ENCODE measurements at places on chromosomes 3 and 15. TPM values are rescaled to one million over a fixed set of nuclear protein-coding genes. Genes with fewer than 3 reads are reported as not detected.

The DUOX1 gene
- total RNA-seq = 0.08 TPM

The POC1A gene
- total RNA-seq = 28.8 TPM

The EFL1 gene
- 14.4 TPM for total RNA-seq

The PFKFB4 gene
- total RNA-seq = 11.7 TPM

DNA sequence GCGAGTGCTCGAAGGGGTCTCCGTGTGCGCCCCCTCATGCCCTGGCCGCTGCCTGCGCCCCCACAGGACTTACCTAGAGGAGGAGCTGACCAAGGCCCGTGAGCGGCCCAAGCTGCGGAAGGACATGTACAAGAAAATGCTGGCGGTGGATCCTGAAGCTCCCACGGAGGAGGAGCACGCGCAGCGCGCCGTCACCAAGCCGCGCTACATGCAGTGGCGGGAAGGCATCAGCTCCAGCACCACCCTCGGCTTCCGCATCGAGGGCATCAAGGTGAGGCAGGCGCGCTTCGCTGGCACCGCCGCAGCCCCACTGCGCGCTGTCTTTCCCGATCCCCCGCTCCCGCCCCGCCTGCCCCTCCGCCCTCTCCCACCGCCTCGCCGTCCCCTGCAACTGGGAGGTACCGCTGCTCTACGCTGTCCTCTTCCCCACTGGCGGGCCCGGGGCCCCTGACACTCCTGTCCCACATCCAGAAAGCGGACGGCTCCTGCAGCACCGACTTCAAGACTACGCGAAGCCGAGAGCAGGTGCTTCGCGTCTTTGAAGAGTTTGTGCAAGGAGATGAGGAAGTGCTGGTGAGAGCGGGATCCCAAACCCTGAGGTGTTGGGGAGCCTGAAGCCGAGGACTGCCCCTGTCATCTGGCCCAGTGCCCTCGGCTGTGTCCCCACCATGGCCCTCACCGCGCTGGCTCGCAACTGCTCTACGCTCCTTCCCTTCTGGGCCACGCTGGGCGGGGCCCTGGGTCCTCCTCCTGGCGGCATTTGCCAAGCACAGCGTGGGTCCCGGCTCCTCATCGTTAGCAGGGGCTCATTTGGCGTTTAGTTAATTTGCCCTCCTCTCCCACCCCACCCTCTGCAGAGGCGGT lies 8.5 kb downstream of the ITPKA start:
- H3K27me3 ChIP-seq = no peaks in the 10 kb centered on the region
- H3K36me3 ChIP-seq = no peaks in the 10 kb centered on the region
- H3K27ac ChIP-seq = no peak overlapping the region
- no peak overlapping the region for H3K4me3 ChIP-seq

DNA sequence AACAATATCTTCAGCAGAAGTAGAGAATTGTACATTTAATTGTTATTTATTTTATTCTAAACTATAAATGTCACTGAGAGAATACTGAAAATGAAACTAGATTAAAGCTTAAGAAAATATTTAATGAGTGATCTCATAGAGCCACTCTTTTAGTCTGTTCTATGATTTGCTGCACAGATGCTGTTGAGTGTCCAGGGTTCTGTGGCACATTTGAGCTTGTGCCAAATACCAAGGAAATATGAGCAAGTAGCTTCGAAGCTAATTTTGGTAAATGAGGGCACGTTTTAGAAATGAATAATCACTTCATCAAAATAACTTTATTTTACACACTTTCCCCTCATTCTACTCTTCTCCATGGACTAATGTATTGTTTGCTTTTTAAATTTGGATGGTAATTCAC lies 53.6 kb upstream of the THRB start:
- no peak overlapping the region for H3K27ac ChIP-seq
- peaks cover 8% of the 10 kb centered on the region for H3K4me1 ChIP-seq
- no peak overlapping the region for H3K4me3 ChIP-seq
- no peak for DNase-seq
- no peaks in the 10 kb centered on the region for H3K27me3 ChIP-seq

- H3K4me3 ChIP-seq = no peak overlapping the region
- no peaks in the 10 kb centered on the region for H3K27me3 ChIP-seq
- no peaks in the 10 kb centered on the region for H3K36me3 ChIP-seq
- H3K27ac ChIP-seq = no peak overlapping the region
- DNase-seq = no peak
Measured at GRCh38 chr3:111607240-111607920, 12.2 kb upstream of the ZBED2 start.

GRCh38 chr15:74422652-74423430 lies 10.9 kb downstream of the SEMA7A start:
- H3K27me3 ChIP-seq = no peaks in the 10 kb centered on the region
- peak; percentile 93 for DNase-seq
- H3K4me3 ChIP-seq = no peak overlapping the region
- peak overlapping the region; percentile 80 for H3K27ac ChIP-seq
- no peaks in the 10 kb centered on the region for H3K36me3 ChIP-seq

GRCh38 chr15:75694241-75695182 lies 18.1 kb downstream of the CSPG4 start:
- no peak overlapping the region for H3K4me3 ChIP-seq
- H3K36me3 ChIP-seq = no peaks in the 10 kb centered on the region
- H3K27me3 ChIP-seq = no peaks in the 10 kb centered on the region
- peak; percentile 71 for DNase-seq
- H3K4me1 ChIP-seq = peaks cover 11% of the 10 kb centered on the region

DNA sequence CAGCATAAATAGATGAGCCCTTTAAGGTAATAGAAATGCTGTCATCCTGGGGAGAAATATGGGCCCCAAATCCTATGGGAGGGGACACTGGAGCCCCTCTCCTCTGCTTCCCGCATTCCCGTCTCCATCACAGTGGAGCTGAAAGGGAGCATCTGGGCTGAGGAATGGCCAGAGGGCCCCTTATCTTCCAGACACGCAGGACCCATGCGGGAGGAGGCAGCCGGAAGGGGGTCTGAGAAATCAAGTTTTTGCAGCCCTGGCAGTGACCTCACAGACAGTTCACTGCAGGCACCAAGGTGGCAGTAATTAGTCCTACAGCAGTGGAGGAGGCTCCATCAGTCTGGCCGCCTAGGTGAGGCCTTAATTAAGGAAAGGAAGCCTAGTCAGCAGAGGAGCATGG lies 80.2 kb downstream of the RAB11A start:
- no peak for DNase-seq
- no peaks in the 10 kb centered on the region for H3K36me3 ChIP-seq
- H3K27ac ChIP-seq = no peak overlapping the region
- peaks cover 12% of the 10 kb centered on the region for H3K4me1 ChIP-seq

DNA sequence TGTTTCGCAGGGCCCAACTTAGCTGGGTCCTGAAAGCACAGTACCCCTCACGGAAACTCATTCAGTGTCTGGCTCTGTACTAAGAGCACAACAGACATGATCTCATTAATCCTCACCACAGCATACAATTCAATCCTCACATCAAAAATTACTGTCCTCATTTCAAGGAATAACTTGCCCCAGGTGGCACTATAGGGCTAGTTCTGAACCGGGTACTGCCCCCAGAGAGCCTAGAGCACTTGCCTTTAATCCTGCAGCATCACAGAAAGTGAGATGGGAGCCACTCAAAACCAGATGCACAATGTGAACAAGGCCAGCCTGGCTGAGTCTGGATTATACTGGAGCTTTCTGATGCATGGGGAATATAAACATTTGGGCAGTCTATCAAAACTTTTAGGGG lies 122.6 kb downstream of the OSBPL10 start:
- no peaks in the 10 kb centered on the region for H3K36me3 ChIP-seq
- H3K27me3 ChIP-seq = no peaks in the 10 kb centered on the region
- no peaks in the 10 kb centered on the region for H3K4me1 ChIP-seq
- H3K27ac ChIP-seq = no peak overlapping the region
- no peak for DNase-seq

DNA sequence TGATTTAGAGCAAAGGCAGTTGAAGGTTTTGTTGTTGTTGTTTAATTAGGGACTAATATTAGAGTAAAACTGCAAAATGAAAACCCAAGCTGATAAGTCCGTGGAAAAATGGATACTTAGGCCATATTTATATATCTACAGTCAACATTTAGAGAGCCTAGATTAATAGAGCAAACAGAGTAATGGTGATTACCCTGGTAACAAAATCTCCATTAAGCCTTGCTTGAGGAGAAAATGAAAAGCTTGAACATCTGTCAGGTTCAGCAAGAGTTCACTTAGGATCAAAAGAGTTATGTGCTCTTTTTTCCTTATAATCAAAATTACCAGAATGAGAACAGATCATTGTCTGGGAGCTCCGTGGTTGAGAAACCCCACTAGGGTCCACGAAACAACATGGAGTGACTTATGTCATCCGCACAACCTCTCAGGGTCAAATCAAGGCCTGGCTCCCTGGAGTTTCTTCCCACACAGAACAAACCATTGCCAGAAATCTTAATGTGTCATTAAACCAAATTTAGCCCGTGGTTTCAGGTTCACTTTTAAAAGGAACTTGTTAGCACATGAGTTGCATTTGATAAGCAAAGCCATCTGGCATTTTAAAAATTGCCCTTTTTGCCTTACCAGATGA lies 381.2 kb downstream of the GABRB3 start:
- no peaks in the 10 kb centered on the region for H3K4me1 ChIP-seq
- H3K27me3 ChIP-seq = 0 out of 2 replicates have a peak, but pooled peaks cover 3% of the 10 kb centered on the region
- H3K36me3 ChIP-seq = no peaks in the 10 kb centered on the region
- H3K27ac ChIP-seq = no peak overlapping the region

- no peak for DNase-seq
- H3K4me1 ChIP-seq = peaks cover 6% of the 10 kb centered on the region
- no peak overlapping the region for H3K27ac ChIP-seq
- no peaks in the 10 kb centered on the region for H3K27me3 ChIP-seq
- no peak overlapping the region for H3K4me3 ChIP-seq
Measured at GRCh38 chr3:192943393-192943792, 25.7 kb upstream of the MB21D2 start.

- no peaks in the 10 kb centered on the region for H3K27me3 ChIP-seq
- H3K27ac ChIP-seq = no peak overlapping the region
- DNase-seq = no peak
- H3K4me3 ChIP-seq = no peak overlapping the region
- H3K4me1 ChIP-seq = peaks cover 27% of the 10 kb centered on the region
- no peaks in the 10 kb centered on the region for H3K36me3 ChIP-seq
Measured at GRCh38 chr3:177482048-177482691, 284.9 kb upstream of the TBL1XR1 start.

- no peaks in the 10 kb centered on the region for H3K4me1 ChIP-seq
- H3K4me3 ChIP-seq = no peak overlapping the region
- H3K36me3 ChIP-seq = no peaks in the 10 kb centered on the region
- DNase-seq = no peak
- H3K27ac ChIP-seq = no peak overlapping the region
Measured at GRCh38 chr15:100653608-100654007, 51.2 kb downstream of the ASB7 start.

DNA sequence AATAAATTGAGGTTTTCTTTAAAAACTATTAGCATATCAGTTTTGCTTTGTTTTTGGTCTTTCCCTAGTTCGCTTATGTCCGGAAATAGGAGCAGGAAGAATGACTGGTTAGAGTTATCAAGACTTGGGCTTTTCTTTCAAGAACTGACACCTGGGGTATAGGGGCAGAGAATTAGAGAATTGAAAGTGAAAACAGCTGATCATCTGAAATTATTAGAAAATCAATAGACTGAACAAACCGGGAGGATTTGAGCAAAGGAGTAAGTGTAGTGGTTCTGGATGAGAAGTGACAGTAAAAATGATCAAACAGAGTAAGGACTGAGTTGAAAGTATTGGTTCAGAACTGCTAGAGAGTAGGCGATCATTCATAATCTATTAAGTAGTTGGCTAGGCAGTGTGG lies 6.0 kb downstream of the MINDY2 start:
- no peaks in the 10 kb centered on the region for H3K27me3 ChIP-seq
- peaks cover 29% of the 10 kb centered on the region for H3K4me1 ChIP-seq
- no peak overlapping the region for H3K27ac ChIP-seq
- H3K4me3 ChIP-seq = no peak overlapping the region

DNA sequence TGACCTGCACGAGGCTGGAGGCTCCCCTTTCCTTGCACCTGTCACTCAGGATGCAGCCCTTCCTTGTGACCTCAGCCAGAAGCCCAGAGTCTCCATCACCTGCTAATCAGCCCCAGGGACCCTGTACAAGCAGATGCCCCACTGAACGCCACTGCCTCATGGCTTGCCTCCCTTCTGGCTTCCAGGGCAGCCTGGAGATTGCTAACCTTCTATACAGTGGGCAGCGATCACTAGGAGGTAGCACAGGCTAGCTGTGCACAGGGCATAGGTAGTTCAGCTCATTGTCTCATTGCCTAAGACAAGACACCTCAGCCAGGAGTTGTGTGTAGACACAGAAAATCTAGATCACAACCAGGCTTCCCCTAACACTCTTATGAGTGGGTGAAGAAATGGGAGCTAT lies 49.3 kb downstream of the SSUH2 start:
- no peaks in the 10 kb centered on the region for H3K4me1 ChIP-seq
- no peak overlapping the region for H3K4me3 ChIP-seq
- DNase-seq = no peak
- H3K27ac ChIP-seq = no peak overlapping the region
- H3K36me3 ChIP-seq = no peaks in the 10 kb centered on the region

GRCh38 chr3:40312661-40313226 lies 3.2 kb downstream of the EIF1B start:
- no peak overlapping the region for H3K27ac ChIP-seq
- H3K4me3 ChIP-seq = no peak overlapping the region
- H3K36me3 ChIP-seq = peaks cover 17% of the 10 kb centered on the region

GRCh38 chr15:67564968-67565345 lies 22.5 kb downstream of the MAP2K5 start:
- no peaks in the 10 kb centered on the region for H3K27me3 ChIP-seq
- no peak overlapping the region for H3K4me3 ChIP-seq
- no peak overlapping the region for H3K27ac ChIP-seq
- no peak for DNase-seq
- no peaks in the 10 kb centered on the region for H3K4me1 ChIP-seq
- no peaks in the 10 kb centered on the region for H3K36me3 ChIP-seq

GRCh38 chr3:156300929-156301840 lies 180.8 kb downstream of the KCNAB1 start:
- H3K4me3 ChIP-seq = no peak overlapping the region
- H3K36me3 ChIP-seq = no peaks in the 10 kb centered on the region
- no peak overlapping the region for H3K27ac ChIP-seq
- no peaks in the 10 kb centered on the region for H3K27me3 ChIP-seq
- H3K4me1 ChIP-seq = no peaks in the 10 kb centered on the region
- DNase-seq = no peak

DNA sequence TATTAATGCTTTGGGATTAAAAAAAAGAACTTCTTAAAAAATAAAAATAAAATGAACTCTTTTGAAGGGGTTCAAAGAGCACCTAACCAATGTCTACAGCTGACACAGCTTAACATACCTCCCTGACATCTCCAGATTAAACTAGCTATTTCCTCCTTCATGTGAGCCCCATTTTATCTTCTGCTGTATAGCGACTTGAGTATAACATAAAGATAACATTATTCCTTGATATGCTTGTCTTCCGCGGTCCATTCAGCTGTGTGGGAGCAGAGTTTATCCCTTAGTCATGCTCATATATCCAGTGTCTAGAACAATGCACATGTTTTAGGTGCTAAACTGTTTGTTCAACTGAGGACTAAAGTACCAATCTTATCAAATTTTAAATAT lies 7.8 kb upstream of the CHRM5 start:
- no peak for DNase-seq
- no peak overlapping the region for H3K27ac ChIP-seq
- no peak overlapping the region for H3K4me3 ChIP-seq
- no peaks in the 10 kb centered on the region for H3K4me1 ChIP-seq
- H3K36me3 ChIP-seq = no peaks in the 10 kb centered on the region

- H3K27me3 ChIP-seq = no peaks in the 10 kb centered on the region
- no peak for DNase-seq
- H3K4me3 ChIP-seq = no peak overlapping the region
- H3K36me3 ChIP-seq = no peaks in the 10 kb centered on the region
- H3K4me1 ChIP-seq = 0 out of 2 replicates have a peak, but pooled peaks cover under 1% of the 10 kb centered on the region
Measured at GRCh38 chr3:4771243-4771642, 208.0 kb upstream of the BHLHE40 start.

GRCh38 chr15:77094397-77095030 lies 23.6 kb upstream of the TSPAN3 start:
- H3K4me3 ChIP-seq = no peak overlapping the region
- H3K27me3 ChIP-seq = no peaks in the 10 kb centered on the region
- H3K4me1 ChIP-seq = no peaks in the 10 kb centered on the region
- H3K27ac ChIP-seq = no peak overlapping the region
